Fibroblast of the aortic adventitia (primary cell): ENCODE measurements at places on chromosomes 7 and 10.

DNA sequence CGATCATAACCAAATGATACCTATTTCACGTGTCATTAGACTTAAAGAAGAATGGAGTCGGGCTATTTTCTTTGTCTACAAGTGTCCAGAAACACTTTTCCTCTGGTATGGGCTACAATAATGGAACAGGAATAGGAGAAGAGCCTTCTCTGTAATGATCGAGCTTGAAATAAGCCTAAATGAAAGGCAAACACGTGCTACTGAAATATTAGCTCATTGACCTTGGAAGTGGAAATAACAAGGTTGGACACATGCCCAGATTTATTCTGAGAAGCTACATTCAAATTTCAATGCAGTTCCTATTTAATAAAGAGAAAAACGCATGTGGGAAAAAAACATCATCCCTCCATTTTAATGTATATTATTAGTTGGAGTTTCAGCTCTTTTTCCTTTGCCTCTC is 254.7 kb upstream of the PTER start:
- no peak for DNase-seq

DNA sequence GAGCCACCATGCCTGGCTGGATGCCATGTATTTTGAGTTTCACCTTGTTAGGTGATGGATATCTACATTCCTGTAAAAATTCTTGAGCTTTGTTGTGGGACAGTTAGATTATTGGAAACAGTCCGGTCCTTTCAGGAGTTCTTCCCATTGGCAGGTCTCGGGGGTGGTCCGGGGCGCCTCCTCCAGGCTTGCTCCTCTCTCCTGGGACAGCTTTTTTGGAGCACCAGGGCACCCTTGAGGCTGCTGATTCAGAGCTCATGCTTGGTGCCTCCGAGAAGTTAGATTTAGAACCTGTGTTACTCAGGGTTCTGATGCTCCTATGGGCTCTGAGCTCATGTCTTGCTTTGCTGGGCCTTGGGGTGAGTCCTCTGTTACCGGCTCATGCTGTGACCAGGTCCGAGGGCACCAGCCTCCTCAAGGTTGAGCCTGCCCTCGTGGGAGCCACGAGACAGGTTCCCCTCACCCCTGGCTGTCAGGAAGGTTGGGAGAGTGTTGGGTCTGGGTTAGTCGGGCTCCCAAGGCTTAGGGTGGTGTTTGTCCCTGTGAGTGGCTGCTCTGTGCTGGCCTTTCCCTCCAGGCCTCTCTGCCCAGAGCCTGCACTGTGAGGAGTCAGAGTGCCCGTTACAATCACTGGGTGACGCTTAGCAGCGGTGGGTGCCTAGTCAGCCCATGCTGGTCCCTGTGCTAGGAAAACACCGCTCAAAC is 6.0 kb downstream of the SPRN start:
- no peak for DNase-seq

GRCh38 chr10:5888843-5889623 is 660 bp downstream of the ANKRD16 start:
- peak; percentile 15 for DNase-seq

DNA sequence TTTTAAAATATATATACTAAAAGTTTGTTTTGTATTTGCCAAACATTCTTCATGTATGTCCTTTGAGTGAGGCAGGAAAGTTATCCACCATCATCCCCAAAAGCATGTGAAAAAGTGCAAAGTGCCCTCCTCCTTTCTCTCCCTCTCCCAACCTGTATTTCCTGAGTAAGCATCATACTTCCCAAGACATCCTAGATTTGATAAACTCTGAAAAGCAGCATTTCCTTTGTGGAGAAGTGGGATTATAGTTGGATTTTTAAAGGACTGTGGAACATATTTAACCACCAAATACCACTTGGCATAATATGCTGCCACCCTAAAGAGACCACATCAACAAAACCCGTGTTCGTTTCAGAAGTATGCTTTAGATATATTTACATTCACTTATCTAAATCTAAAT is 36.9 kb downstream of the NET1 start:
- DNase-seq: peak; percentile 20

- no peak for DNase-seq
Observed at GRCh38 chr10:78576276-78576675, 492.5 kb upstream of the ZMIZ1 start.

- DNase-seq: no peak
Observed at GRCh38 chr7:69218576-69218975, 379.7 kb upstream of the AUTS2 start.
